GM12878 (cell line): ENCODE measurements at places on chromosomes 13 and 19. TPM values are rescaled to one million over a fixed set of nuclear protein-coding genes. Genes with fewer than 3 reads are reported as not detected.

DNA sequence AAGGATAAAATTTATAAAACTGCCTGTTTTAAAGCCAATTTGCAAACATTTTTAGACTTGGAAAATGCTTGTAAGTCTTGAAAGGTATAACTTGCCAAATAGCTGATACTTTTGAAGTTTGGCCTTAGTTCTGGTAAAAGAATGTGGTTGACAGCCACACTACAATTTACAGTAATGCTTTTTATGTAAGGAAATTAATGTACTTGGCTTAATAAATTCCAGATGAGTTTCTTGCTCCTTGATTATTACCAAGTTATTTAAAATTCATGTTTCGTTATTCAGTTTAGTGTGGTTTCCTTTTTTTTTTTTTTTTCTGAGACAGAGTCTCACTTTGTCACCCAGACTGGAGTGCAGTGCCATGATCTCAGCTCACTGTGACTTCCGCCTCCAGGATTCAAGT lies 14.9 kb downstream of the LMO7 start:
- DNase-seq: no peak

GRCh38 chr13:87274209-87274819 lies 396.9 kb upstream of the SLITRK5 start:
- DNase-seq: no peak

- DNase-seq: no peak
These were observed 20.2 kb upstream of the DGKH start for GRCh38 chr13:42028113-42028799.

- DNase-seq: no peak
These were observed 11.1 kb upstream of the RAB3A start for GRCh38 chr19:18214779-18215433.

DNA sequence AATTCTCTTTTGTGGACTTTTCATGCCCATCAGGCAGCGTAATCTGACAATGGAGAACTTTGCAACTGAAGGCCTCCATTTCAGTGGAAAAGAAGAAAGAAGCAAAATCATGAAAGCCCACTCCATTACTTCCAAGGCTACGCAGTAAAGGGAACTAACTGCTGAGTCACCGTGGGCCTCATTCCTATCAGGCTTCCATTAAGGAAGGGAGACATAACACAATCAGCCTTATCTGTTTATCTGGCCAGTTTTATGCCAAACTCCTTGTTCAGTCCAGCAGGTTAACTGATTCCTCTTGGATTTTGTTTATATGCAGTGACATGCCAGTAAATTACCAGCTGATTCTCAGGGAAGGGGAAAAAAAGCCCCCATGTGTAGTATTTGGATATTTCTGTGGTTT lies 56.8 kb upstream of the KATNAL1 start:
- DNase-seq: no peak

- DNase-seq: no peak
These were observed 107.6 kb upstream of the VSTM2B start for GRCh38 chr19:29418201-29418600.

DNA sequence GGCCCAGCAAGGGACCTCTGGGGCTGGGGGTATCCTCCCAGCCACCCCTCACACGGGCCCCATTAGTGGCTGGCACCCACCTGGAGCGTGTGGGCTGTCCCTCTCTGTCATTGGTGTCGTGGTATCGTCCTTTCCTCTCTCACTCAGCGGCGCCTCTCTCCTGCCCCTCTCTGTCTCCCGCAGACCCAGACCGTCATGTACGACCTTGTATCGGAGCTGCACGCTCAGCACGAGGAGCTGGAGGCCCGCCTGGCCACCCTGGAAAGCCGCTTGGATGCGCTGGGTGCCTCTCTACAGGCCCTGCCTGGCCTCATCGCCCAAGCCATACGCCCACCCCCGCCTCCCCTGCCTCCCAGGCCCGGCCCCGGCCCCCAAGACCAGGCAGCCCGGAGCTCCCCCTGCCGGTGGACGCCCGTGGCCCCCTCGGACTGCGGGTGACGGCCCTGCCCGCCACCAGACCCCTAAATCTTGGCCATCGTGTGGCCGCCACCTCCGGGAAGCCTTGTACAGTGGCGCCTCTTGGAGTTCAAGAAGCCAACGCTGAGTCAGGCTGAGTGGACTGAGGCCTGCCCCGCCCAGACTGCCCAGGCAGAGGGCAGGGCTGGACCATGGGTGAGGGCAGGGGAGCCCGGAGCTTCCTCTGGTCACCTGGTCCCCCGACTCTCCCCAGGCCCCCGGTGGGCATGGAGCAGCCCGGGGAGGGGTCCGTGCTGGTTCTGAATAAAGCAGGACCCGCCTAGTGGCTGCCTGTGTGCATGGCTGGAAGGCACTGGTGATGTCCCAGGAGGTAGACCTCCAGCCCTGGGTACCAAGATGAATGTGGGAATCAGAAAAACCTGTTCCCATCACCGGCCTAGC lies 9.8 kb upstream of the ARRDC2 start:
- no peak for DNase-seq

- DNase-seq: no peak
These were observed 5.3 kb downstream of the SLC25A15 start for GRCh38 chr13:40794414-40795368.

- no peak for DNase-seq
These were observed 30.5 kb downstream of the ZNF146 start for GRCh38 chr19:36245210-36246005.

DNA sequence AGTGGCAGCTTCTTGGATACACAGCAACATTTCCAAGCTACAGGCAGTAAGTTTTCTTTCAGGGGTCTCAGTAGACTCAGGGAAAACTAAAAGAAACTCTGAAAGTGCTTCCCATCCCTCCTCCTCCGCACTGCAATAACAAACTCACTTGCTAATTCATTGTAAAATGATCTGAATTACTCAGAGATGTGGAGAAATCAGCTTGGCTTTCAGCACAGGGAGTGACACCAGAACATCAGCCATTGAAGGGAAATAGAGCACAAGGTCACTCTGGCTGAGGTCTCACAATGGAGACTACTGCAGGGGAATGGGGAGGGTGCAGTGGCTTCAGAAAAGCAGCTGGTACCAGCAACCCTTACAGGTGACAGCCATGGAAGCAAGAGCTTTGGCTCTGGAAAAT lies 137.3 kb upstream of the SERP2 start:
- DNase-seq: no peak

DNA sequence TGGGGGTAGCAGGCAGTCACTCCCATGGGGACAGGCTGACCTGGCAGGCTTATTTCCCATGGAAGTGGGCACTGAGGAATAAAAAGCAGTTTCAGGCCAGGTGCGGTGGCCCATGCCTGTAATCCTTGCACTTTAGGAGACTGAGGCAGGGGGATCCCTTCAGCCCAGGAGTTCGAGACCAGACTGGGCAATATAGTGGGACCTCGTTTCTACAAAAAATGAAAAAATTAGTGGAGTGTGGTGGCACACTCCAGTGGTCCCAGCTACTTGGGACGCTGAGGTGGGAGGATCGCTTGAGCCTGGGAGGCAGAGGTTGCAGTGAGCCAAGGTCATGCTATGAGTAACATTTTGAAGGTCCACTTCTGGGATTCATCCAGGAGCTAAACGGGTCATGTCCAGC lies 6.0 kb downstream of the GJB2 start:
- no peak for DNase-seq

GRCh38 chr19:38072776-38073750 lies 151.0 kb downstream of the DPF1 start:
- no peak for DNase-seq

DNA sequence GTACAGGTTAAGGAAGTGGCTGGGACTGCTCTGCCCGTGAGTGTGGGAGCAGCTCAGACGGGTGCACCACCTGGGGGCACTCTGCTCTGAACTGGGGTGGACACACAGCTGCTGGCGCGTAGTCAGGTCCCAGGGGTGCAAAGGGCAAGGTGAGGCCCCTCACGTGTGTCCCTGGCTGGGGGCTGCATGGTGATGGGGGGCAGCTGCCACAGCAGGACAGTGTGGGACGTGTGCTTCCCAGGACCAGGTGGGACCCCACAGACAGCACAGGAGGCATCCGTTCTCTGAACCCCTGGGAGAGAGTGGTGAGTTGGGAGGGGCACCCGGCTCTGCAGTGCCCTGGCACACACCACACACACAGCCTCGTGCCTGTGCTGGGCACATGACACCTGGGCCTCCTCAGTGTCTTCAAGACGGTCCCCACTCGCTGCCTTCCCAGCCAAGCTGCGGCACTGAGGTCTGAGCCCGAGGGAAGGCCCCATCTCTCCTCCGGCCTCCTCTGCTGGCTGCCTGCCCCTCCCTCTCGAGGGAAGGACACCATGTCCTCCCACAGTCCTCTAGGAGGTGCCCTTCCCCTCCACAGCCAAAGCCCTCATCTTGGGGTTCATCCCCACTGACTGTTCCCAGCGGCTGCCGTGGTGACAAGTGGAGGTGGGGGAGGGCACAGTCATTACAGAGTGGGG lies 24.7 kb downstream of the CILP2 start:
- no peak for DNase-seq

DNA sequence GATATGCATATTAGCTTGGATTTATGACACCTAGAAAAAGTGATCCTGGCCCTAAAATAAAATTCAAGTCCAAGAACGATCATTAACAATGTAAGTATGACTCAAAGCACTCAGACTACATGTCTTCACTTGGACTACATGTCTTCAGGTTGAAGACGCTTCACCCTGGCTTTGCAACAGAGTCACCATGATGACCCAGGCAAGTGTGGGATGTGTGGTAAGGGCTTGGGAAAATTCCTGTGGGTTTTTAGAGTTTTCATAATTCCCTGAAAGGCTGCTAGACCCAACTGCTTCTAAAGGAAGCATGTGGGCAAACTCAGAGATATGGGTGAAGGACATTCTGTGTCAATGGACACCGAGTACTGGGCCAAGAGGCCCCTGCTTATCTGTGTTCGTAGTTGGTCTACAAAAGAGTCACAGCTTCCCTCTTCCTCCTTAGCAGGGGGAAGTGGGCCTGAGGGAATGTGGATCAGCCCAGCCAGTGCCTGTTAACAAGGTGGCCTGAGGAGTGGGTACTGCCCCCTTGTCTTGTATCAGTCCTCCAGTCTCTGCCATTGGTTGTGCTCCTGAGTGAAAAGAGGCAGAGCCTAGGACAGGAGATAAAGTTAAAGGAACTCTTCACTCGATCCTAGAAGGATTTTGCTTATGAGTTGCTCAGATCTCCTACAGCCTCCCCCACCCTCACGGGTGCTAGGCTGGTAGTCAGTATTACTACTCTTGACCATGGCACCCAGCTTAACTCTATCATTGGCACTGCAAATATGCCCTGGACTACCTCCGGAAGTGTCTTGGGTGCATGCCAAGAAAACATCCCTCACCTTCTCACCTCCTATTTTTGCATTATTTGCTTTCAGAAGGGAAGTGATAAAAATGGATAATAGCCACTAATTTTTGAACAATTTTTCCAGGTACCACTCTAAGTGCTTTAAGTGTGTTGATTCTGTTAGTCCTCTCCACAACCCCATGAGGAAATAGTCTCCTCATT lies 406.3 kb downstream of the COG6 start:
- no peak for DNase-seq

DNA sequence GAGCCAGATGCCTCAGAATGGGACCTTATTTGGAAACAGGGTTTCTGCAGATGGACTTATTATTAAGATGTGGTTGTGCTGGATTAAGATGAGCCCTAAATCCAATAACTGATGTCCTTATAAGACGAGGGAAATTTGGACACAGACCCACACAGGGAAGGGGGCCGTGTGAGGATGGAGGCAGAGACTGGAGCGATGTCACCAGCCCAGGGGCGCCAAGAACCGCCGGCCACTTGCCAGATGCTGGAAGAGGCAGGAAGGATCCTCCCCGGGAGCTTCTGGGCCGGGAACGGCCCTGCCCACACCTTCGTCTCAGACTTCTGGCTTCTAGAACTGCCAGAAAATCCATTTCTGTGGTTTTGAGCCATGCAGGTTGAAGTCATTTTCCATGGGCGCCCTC lies 26.6 kb downstream of the GNG7 start:
- no peak for DNase-seq

DNA sequence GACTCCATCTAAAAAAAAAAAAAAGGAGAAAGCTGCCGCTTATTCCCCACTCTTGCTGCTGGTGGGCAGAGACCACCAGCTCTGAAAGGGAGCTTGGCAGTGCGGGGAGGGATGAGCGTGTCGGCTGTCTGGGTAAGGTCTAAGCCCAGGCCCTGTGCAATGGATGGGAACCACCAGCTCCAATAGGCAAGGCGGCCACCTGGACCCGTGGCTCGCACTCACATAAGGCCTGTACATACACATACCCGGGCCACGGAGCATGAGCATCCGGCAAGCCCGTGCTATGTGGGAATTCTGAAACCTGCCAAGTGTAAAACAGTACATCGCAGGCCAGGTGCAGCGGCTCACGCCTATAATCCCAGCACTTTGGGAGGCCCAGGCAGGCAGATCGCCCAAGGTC lies 56.6 kb upstream of the USE1 start:
- no peak for DNase-seq

DNA sequence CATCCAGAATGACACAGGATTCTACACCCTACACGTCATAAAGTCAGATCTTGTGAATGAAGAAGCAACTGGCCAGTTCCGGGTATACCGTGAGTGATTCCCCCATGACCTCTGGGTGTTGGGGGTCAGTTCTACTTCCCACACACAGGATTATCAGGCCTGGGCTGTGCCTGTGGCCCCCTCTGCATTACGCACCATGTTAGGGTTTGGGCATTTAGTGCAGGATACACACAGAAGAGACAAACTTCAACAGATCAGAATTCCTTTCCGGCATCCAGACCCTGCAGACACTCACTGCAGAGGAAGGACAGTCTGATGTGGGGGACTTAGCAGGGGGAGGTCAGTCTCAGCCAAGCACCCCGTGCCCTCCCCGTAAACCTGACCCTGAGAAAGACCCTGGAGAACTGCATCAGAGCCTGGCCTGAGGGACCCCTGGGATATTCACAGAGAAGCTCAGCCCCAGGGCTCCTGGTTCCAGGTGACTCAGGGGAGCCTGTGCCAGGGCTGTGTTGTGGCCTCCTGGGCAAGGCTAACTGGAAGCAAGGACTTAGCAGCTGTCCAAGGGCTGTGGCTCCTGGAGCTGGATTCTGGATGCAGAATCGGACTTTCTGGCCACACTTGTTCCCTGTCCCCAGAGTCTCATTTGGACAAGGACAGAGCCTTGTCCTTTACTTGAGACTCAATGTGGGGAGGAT lies 1.7 kb downstream of the CEACAM5 start:
- DNase-seq: no peak

Gene ZNF792
- 0.74 and 0.87 TPM in 2 replicates for polyA plus RNA-seq

Gene KASH5
- not detected in 2 replicates for polyA plus RNA-seq

Gene MISP3
- polyA plus RNA-seq: 0.52 TPM in 2 replicates

Gene CNMD
- 0.47 and 0.74 TPM in 2 replicates for polyA plus RNA-seq

Gene SIGLEC7
- polyA plus RNA-seq: not detected in 2 replicates

Gene C19orf38
- 3.2 and 4.8 TPM in 2 replicates for polyA plus RNA-seq

Gene KIR3DL2
- not detected in 2 replicates for polyA plus RNA-seq

Gene GIPR
- 3.9 and 5.4 TPM in 2 replicates for polyA plus RNA-seq

Gene SYNE4
- polyA plus RNA-seq: 0.81 TPM in 1 of 2 replicates, not detected in the other

Gene ACER1
- polyA plus RNA-seq: not detected in 2 replicates
